NCI-H2171 treated with DMSO at 0.1 percent for 48 hours (cell line): ENCODE measurements at places on chromosomes 2 and 18.

DNA sequence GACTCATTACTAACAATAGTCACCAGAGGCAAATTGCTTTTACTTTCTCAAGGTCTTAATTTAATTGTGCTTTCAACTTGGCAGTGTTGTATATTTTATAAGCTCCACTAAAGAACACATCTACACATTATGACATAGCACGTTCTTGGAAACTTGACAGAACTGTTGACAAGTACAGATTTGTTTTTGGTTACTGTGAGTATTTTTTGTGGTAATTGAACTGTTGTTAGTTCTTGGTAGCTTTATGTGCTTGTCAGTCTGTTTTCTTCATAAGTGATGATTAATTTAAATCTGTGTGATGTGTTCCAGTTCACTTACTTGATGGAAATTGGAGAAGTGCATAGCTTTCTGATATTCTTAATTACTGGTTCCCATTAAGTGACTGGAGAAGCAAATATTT lies 63.9 kb downstream of the COMMD1 start:
- peak; percentile 44 for DNase-seq

DNA sequence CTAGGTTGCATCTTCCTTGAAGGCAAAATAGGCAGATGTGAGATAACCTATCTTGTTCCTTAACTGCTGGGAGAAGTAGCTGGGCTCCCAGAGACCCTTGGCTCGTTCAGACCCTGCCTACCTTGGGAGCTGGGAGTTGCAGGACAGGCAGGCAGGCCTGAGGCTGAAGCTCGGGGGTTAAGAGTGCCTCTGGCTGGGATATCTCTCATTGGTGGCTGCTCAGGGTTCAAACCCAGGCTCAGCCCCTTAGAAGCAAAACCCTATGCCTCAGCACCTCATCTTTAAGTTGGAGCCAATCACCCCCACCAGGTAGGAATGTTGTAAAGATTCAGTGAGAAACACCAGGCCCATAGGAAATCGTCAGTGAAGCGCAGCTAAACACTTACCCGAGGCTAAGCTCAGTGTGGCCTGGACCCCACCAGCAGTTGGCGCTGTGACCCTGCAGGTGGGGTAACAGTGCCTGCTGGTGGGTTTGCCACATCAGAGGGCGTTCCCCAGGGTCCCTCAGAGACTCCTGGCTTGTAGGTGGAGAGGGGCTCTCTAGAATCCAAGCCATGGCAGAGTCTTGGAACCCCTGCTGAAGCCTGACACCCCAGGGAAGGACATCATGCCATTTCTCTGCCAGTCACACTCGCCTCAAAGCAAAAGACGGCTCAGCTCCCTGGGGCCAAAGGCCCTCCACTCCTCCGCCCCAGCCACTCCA lies 54.6 kb upstream of the GPR17 start:
- DNase-seq, result peak; percentile 17

GRCh38 chr2:102356381-102356712 lies 751 bp downstream of the IL18R1 start:
- DNase-seq, result no peak

DNA sequence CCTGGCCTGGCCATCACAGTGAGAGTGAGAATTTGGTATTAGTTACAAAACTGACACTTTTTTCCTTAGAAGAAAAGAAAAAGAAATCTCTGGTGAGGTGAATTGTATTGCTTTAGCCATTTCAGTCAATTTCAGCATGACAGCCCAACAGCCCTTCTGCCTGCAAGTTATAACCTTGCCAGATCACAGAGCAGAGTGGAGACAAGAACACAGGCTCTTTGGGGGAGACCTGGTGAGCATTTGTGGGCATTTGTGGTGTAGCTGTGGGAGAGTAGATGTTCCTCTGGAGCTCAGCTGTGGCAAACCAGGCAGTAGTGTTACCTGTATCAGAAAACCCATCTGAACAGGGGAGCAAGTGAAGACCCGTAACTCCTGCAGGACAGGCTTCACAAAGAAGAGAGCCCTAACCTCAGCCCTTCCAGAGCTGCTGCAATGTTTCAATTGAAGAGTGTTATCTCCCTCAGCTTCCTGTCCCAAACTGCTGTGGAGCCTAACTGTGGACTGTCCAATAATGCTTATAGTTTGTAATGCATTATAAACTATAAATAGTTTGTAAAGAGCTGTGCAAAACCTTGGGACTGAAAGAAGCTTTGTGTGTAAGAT lies 22.8 kb upstream of the DLX1 start:
- no peak for DNase-seq

GRCh38 chr18:27558388-27559155 lies 373.5 kb upstream of the CHST9 start:
- DNase-seq, result no peak

DNA sequence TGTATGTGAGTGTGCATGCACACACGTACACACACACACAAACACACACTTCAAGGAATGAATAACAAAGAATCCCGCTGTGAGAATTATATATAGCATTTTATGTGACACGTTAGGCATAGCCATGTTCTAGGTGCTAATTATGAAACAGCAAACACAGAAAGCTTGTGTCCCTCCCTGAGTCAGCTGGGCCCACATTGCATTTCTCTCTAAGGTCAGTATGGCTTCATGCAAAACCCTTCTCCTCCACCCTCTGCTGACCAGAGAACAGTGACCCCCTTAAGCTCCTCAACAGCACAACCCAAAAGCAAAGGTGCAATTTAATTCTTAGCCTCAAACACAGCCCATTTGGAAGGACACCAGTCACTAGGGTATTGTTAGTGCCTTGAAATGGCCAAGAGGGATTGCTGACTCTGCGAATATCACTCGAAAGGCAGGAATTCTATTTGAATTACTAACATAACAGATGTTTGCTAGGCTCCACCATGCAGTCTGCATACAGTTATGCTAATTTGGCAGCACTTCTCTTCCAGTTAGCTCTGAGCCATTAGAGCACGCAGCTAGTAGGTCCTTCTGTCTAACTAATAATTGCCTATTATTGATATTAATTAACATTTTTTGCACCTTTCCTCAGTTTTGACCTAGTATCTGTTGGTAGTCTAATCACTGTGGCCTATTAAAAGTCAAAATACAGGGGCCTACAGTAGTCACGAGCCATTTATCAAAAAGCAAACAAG lies 149.0 kb downstream of the LNPK start:
- DNase-seq, result no peak

GRCh38 chr2:81437456-81438000 lies 1133.0 kb upstream of the LRRTM1 start:
- no peak for DNase-seq

DNA sequence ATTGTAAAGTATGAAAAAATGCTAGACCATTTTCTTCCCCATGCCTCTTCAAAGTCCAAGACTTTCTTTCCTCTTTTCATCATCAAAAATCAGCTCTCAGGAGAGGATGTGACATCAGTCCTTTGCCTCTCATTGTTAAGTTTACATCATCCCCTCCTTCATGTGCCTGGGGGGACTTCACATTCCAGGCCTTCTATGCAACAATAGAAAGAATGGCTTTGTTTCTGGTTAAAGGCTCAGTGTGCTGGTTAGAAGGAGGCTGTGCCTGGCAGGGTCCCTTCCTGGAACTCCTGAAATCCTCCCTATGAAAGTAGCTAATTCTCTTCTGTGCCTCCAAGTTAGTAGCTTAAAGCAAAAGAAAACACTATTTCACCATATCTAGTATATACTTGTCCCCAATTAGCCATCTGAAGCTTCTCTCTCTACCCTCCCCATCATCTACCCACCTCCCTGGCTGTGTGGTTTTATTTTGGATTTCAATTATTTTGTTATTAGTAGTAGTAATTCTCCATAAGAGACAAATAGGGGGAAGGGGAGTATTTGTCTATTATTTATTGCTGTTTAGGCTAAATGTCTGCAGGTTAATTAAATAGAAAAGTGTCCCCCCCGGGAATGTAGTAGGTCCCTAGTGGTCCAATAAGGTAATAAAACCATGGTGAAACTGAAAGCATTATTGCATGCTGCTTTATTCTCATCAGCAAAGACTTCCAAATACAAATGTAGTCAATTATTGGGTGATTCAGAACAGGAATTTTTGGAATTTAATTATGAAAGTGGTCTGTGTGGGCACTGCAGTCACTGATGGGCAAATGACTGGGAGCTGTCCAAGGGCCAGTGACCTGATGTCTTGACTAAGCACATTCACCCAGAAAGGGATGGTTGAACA lies 69.0 kb downstream of the CPO start:
- no peak for DNase-seq

- no peak for DNase-seq
Measured at GRCh38 chr2:239691720-239692119, 290.9 kb upstream of the HDAC4 start.

DNA sequence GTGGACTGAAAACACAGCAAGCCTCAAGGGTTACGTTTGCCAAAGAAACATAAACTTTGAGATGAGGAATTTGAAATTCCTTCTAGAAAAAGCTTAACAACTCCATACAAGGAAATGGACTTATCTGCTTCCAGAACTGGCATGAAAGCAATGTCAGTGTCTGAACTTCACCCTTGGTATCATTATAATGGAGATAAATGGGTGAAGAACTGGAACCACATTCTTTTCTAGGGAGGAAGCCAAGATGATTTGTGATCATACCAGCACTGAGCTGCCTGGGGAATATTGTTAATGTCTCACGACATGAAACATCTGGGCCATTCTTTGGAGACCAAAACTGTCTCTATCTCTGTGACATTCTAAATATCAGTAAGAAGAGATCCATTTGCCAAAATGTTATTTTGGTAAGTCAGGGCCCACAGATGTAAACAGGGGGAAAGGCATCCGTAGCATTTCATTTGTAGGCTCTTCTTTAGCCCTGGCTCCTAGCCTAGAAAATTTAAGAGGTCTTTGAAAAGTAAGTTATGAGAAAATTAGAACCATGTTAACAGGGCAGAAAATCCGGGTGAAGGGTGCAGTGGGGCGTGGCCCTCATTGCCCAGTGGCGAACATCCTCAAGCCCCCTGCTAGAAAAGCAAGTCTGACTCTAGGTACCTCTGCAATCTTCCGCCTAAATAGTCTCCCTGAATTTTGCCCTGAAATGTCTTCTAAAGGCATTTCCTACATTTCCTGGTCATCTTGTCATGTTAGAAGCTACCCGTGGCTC lies 295.3 kb upstream of the EPAS1 start:
- no peak for DNase-seq

DNA sequence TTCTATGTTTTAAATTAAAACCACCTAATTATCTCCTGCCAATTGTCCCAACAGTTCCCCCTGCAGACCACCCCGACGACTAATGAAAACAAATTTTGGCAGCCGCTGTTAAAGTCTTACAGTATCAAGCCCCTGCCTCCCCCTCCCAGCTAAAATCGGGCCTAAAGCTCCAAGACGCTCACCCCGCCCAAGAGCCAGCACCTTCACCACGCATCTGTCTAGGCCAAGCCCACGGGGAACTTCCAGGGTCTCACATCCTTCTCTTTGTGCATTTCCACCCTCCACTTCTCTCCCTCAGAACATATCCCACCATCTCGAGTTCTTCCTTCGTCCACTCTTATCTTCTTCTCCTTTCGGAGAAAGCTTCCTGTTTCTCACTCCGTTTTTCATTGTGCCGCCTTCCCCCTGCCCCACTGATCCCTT lies 445 bp downstream of the PRPF40A start:
- DNase-seq, result peak; percentile 73

- DNase-seq, result peak; percentile 10
Measured at GRCh38 chr2:111138839-111139238, 18.1 kb downstream of the BCL2L11 start.

- no peak for DNase-seq
Measured at GRCh38 chr2:198753101-198753500, 704.6 kb downstream of the SATB2 start.
